GM18507 (cell line): ENCODE measurements at places on chromosomes 1 and 21.

GRCh38 chr1:202023001-202023433, 12.6 kb downstream of the ELF3 start:
- DNase-seq = no peak

DNA sequence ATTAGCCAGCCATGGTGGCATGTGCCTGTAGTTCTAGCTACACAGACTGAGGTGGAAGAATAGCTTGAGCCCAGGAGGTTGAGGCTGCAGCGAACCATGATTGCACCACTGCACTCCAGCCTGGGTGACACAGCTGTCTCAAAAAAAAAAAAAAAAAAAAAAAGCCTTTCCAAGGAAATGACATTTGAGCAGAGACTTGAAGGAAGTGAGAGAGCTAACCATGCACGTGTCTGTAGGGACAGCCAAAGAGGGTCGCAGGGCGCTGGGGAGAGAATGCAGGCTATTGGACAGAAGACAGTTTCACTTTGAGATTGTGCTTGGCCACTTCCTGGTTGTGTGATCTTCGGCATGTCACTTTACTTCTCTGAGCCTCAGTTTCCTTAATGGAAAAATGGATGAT, 6.8 kb downstream of the HCRTR1 start:
- no peak for DNase-seq

- DNase-seq = no peak
Observed at GRCh38 chr1:113429461-113430153, 39.3 kb downstream of the MAGI3 start.

- DNase-seq = no peak
Observed at GRCh38 chr1:202781180-202781579, 27.0 kb downstream of the KDM5B start.

DNA sequence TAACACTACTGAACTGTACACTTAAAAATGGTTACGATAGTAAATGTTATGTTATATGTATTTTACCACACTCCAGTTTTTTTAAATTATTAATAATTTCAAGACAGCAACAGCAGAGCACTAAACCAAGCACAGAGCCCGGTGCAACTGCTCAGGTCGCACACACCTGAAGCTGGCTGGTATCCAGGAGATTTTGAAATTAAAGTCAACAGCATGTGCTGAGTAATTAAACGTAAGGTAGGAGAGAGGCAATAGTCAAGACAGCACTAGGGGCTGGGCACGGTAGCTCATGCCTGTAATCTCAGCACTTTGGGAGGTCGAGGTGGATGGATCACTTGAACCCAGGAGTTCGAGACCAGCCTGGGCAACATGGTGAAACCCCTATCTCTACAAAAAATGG, 35.1 kb upstream of the SLC30A10 start:
- DNase-seq = no peak

DNA sequence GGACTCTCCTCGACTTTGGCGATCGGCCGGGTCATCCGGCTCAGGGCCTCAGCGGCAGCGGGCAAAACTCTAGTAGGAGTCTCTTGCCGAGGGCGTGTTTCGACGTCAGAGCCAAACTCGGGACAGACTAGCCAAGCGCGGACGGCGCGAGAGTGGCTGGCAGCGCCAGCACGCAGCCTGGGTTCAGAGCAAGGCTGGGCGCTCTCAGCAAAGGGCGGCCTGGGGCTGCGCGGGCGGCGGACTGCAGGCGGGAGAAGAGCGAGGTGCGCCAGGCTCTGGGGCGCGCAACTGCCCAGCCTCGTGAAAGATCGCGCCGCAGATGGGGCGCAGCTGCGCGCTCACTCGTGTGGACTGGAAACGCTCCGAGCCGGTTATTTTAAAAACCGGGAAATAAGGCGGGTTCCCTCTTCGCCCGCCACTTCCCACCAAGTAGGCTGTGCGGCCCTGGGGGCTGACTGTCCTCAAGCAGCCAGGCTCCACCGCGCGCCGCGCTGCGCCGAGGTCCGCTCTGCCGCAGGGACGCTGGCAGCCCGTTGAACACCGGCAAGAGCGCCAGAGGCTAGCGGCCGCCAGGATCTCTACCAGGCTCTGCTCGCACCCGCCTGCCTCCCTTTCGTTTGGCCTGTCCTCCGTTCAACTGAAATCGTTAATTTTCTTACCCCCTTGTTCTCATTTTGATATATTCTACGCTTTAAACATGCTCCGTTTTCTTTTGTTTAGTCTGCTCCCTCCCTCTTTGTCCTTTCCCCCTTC, 2.4 kb downstream of the ALX3 start:
- DNase-seq = no peak

GRCh38 chr21:45993210-45994085, 11.9 kb downstream of the COL6A1 start:
- no peak for DNase-seq

- no peak for DNase-seq
Observed at GRCh38 chr1:24373710-24374109, 39.9 kb downstream of the STPG1 start.

DNA sequence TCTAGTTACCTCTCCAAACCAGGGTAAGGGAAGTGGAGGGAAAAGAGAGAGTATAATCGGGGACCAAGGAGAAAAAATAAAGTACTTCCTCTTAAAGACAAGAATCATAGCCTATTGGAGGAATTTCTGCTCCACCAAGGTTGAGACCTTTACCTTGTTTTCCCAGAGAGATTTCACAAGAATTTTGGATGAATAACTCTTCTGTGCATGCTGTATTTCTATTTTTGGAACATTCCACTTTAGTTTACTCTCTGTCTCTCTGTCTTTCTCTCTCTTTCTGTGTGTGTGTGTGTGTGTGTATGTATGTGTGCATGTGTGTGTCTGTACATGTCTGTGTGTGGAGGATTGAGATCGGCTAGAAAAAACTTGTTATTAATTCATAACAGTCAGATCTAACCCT, 318.4 kb upstream of the RGS18 start:
- DNase-seq = no peak

GRCh38 chr21:43944078-43944633, 68.0 kb upstream of the TRAPPC10 start:
- DNase-seq = no peak

DNA sequence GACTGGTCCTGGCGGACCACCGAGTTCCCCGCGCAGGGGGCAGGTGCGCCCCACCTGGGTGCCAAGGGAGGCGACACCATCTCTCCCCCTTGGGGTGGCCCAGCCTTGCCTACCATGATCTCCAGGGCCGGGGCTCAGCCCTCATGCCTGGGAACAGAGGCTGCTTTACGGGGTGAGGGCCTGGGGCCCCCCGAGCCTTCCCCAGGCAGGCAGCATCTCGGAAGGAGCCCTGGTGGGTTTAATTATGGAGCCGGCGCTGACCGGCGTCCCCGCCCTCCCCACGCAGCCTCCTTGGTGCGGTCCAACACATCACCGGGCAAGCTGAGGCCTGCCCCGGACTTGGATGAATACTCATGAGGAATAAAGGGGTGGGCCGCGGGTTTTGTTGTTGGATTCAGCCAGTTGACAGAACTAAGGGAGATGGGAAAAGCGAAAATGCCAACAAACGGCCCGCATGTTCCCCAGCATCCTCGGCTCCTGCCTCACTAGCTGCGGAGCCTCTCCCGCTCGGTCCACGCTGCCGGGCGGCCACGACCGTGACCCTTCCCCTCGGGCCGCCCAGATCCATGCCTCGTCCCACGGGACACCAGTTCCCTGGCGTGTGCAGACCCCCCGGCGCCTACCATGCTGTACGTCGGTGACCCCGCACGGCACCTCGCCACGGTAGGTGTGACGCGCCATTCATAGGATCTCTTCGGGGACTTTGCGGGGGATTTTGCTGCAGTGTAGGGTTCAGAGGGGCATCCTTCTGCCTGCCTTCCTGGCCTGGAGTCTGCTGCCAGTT, 38.2 kb downstream of the TP73 start:
- DNase-seq = no peak

- DNase-seq = no peak
Observed at GRCh38 chr1:43912607-43913006, 21.0 kb upstream of the ARTN start.

DNA sequence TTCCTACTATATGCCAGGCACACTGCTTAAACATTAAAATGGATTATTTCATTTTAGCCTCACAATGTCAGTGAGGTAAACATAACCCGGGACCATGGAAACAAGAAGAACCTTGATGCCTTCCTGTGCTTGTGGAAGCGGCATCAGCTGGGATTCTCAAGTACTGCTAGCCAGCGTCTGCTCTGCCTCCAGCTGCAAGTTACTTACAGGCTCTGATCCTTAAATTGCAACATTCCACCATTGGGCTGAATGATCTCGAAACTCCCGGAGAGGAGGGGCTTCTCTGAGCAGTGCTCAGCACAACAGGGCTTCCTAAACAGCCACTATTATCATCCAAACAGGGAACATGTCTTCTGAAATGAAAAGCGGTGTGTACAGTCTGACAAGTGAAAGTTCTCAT, 6.7 kb upstream of the MAN1C1 start:
- no peak for DNase-seq

DNA sequence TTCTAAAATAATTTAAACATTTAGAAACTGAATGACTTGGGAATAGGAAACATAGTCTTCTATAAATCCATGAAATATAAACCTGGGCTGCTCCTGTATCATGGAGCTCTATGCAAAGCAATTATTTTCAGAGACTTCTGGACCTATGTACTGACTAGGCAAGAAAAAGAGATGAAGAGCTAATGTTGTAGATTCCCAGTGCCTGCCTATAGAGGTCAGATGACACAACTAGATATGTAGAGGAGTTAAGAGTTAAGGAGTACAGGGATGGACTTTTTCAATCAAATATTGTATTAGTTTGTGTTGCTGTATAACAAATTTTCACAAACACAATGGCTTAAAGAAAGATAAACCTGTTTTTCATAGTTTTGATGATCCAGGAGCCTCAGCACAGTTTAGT, 1434.5 kb downstream of the KCNT2 start:
- no peak for DNase-seq

- no peak for DNase-seq
Observed at GRCh38 chr1:207397525-207397926, 56.6 kb upstream of the CR2 start.

DNA sequence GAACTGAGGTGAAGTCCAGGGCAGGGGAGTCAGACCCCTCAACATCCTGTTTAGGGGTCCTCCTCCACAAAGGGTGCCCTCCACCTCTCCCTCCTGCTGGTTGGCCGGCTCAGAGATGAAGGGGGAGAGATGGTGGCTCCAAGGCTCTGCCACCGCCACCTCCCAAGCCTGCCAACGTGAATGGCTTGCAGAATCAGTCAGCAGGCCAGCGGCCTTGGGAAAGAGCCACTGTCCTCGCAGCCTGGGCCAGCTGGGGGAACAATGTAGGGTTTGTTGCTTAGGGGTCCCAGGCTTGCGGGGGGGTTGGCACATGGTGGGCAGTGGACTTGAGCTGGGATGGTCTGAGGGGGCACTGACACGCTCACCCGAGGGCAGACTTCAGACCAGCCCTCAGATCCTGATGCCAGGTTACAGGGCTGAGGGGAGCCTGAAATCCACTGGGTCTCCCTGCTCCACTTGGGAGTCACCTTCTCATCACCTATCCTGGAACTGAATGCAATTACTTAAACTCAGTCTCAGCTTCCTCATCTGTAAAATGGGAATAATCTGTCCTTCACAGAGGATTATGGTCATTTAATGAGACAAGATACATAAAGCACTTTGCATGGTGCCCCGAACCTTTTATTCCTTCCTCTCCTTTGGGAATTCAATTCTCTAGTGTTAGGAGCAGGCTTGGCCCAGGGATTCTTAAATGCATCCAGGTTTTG, 8.3 kb downstream of the GPR37L1 start:
- DNase-seq = no peak

DNA sequence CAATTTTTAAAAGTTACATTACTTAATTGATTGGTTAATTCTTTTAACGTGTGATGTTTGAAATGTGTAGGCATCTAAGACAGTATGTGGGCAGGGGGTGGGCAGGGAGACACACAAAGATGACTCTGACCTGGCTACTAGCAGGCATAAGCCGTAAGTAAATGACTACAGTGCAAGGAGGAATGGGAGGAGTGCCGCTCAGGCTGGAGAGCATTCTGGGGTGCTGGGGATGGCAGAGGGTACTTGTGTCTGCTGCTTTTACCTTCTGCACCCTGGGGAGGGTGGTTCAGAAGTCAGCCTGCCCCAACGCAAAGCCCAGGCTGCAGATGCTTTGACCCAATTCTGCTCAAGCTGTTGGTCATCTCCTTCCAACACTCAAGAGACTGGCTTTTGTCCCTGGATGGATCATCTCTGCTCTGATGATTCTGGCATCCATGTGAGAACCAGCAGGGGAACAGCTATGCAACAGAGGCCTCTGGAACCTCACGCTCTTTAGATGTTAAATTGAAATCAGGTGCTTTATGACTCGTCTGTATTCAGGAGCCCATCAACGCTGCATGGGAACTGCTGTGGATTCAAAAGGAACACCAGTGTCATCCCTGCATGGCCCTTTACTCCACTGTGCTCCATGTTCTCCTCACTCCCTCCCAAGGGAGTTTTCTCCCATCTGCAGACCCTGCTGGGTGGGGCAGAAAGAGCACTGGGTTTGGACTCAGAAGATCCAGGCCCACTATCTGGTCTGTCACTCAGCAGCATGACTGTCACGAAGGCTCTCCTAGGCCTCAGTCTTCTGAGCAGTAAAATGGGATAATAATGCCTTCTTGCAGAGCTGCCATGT, 78.8 kb downstream of the FAM78B start:
- no peak for DNase-seq

DNA sequence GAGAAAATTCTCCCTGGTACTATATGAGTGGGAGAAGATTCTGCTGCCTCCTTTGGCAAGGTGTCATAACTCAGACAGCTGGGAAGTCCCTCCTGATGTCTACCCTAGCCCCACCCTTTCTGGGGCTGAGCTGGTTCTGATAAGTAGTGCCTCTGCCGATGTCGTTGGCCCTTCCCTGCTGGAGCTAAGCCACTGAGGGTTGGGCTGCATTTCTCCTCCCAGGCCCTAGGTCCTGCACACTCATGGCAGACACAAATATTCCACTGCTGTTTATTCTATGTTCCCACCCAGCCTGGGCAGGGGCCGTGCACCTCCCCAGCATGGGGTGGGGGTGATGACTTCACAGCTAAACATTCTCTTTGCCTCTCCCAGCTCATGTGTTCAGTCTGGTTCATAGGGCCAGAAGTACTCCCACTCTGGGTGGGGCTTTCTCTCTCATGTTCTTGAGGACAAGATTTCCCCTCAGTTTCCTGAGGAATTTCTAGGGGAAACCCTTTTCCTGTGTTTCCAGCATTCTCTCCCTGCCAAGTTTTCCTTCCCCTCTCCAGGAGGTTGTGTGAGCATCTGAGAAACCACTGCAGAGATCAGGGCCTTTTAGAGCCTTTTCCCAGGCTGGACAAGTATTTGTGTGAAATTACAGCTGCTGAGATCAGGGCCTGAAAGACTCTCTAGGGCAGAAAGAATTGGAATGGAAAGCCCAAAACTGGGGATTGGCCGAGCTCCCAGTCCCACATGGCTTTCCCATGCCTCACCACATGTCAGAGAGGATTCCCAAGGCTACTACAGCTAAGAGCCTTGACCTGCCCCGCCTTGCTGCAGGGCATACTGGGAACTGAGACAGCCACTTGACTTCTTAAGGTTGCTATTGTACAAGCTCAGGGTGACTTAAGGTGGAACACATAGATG, 66.2 kb downstream of the ATP2B4 start:
- DNase-seq = no peak

GRCh38 chr1:110676970-110677369, 2.2 kb upstream of the KCNA3 start:
- no peak for DNase-seq

- DNase-seq = no peak
Observed at GRCh38 chr1:19348441-19349198, 36.5 kb downstream of the SLC66A1 start.
